ENCODE measurements at places on chromosomes 2 and 18. TPM values are rescaled to one million over a fixed set of nuclear protein-coding genes. Genes with fewer than 3 reads are reported as not detected.

The MC4R gene
- total RNA-seq, result not detected

The LIMS3 gene
- total RNA-seq, result 1.2 TPM

The SCYGR4 gene
- total RNA-seq, result not detected

The TGFA gene
- total RNA-seq, result 13.0 TPM

The ATOH8 gene
- total RNA-seq, result 38.6 TPM

The FAM161A gene
- 3.7 TPM for total RNA-seq

The NT5DC4 gene
- total RNA-seq, result 0.09 TPM

The PLEKHH2 gene
- 26.9 TPM for total RNA-seq

The DLGAP1 gene
- 5.2 TPM for total RNA-seq

The ADD2 gene
- total RNA-seq, result 3.0 TPM

The OR6B3 gene
- total RNA-seq, result not detected

The ZNF521 gene
- 48.8 TPM for total RNA-seq

The TXNDC2 gene
- total RNA-seq, result 0.12 TPM

The PLA2R1 gene
- 13.5 TPM for total RNA-seq

The RTP5 gene
- total RNA-seq, result not detected

The ACVR1 gene
- total RNA-seq, result 38.3 TPM

The EEF1B2 gene
- total RNA-seq, result 409 TPM

The HADHB gene
- total RNA-seq, result 100 TPM

The LCT gene
- total RNA-seq, result not detected

The GPR155 gene
- total RNA-seq, result 3.3 TPM

The ADGRF3 gene
- total RNA-seq, result 0.20 TPM

The UGT1A5 gene
- total RNA-seq, result 0.34 TPM

The MC2R gene
- not detected for total RNA-seq

The SIX3 gene
- 0.06 TPM for total RNA-seq

The IKZF2 gene
- 13.0 TPM for total RNA-seq

The LYG1 gene
- 0.80 TPM for total RNA-seq

The LAMA1 gene
- 2.8 TPM for total RNA-seq

The ZNF385B gene
- total RNA-seq, result 47.3 TPM

The COL3A1 gene
- total RNA-seq, result 2,500 TPM

The CKAP2L gene
- total RNA-seq, result 0.58 TPM

The CHRND gene
- not detected for total RNA-seq

The THSD7B gene
- total RNA-seq, result 8.2 TPM

The UGT1A4 gene
- not detected for total RNA-seq

The ASPRV1 gene
- total RNA-seq, result 1.4 TPM

The STON1 gene
- 13.4 TPM for total RNA-seq

The RAB27B gene
- 8.2 TPM for total RNA-seq

The KLHL29 gene
- total RNA-seq, result 2.7 TPM

The BMP10 gene
- 0.31 TPM for total RNA-seq

The SP9 gene
- total RNA-seq, result not detected
